RPMI8226 (cell line): ENCODE measurements at places on chromosomes 3 and 15.

- no peak for DNase-seq
Measured at GRCh38 chr3:122926322-122926721, 101.2 kb downstream of the SEMA5B start.

DNA sequence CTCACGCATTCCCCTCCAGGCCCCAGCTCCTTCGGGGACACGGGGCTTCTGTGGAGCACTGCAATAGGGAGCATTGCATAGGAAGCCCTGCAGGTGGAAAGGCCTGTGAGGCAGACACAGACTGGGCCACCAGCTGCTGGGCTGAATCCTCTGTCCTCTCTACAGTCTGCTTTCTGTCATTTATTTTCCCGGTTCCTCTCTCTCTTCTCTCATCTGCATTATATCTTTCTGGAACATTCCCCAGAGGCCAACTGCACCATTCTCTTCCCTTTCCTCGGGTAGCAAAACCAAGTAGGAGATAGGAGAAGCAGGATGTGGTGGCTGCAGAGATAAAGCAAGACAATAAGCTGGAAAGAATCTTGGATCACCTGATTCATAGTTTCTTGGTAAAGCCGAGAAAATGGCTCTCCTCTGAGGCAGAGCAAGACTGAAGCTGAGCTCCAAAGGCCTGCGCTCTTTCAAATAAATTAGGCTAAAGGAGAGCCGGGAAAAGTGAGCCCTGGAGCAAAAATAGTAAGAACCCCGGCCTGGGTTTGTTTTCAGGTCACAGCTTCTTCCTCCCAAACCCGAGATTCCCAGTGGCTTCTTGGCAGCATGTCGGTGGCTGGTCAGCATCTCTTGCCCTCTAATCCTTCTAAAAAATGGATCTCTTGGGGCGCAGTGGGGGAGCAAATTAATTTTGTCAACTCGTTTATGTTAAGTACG lies 5.3 kb downstream of the TM4SF4 start:
- no peak for DNase-seq

DNA sequence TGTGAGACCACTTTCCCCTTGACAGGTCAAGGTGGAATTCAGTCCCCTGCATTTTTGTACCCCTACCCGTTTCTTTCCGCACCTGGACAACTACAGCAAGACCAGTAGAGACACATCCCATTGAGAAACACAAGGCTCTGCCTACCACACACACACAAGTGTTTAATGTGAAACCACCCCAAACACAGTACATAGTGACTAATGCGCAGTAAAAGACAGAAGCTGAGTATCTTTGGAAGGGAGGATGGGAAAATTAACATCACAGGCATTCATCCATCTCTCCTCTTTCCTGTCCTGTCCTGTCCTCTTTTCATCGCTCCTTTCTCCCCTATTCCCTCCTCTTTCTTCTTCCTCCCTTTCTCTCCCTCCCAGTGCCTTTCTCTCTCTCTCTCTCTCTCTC lies 64.8 kb downstream of the SCN11A start:
- no peak for DNase-seq

- no peak for DNase-seq
Measured at GRCh38 chr15:72925661-72926060, 126.6 kb upstream of the NEO1 start.

DNA sequence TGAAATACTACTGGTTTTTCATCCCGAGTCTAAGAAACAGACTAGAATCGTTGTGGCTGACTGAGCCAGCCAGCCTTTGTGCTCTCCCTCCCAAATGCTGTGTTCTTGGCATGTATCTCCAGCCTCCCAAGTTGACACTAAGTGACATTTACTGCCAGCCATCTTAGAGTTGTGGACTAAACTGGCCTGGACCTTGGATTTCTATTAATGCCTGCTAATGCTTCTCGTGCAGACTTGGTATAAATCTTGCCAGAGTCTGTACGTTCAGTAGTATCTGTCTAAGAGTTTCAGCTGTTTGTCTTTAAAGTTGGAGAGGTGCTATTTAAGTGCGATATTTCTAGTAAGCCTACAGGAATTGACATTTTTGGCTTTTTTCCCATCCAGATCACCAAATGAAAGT lies 166.6 kb upstream of the BHLHE40 start:
- DNase-seq, result no peak

GRCh38 chr15:59237924-59238331 lies 31.3 kb downstream of the LDHAL6B start:
- DNase-seq, result no peak

DNA sequence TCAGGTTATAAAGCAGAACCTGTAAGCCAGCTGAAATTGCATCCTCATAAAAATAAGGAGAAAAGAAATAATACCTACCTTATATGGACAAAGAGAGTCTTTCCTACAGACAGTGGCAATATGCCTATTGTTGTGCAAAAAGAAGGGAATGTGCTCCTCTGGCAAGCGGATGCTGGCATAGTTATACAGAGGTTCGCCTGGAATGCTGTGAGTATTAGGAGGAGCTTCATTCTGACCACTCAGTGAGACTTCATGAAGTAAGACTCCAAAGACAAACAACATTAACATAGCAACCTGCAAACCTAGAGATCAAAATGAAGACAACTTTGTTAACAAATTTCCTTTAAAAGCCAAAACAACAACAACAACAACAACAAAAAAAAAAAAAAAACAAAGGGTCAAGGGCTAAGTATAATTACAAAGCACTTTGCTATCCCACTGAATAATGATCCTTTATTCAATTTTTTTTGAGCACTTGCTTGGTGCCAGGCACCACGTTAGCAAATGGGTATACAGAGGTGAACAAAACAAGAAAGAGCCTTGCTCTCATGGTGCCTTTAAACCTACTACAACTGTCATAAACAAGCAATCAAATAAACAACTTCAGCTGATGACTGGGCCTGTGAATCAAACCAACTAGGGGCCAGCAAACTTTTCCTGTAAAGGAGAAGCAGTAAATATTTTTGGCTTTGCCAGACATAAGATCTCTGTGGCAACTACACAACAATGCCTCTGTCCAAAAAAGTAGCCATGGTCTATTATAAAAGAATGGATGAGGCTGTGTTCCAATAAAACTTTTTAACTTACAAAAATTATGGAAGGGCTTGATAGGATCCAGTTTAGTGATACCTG lies 3.7 kb downstream of the EOGT start:
- DNase-seq, result no peak

GRCh38 chr3:100891033-100891432 lies 102.2 kb downstream of the ABI3BP start:
- no peak for DNase-seq

- DNase-seq, result no peak
Measured at GRCh38 chr15:48569591-48570302, 75.8 kb downstream of the FBN1 start.

DNA sequence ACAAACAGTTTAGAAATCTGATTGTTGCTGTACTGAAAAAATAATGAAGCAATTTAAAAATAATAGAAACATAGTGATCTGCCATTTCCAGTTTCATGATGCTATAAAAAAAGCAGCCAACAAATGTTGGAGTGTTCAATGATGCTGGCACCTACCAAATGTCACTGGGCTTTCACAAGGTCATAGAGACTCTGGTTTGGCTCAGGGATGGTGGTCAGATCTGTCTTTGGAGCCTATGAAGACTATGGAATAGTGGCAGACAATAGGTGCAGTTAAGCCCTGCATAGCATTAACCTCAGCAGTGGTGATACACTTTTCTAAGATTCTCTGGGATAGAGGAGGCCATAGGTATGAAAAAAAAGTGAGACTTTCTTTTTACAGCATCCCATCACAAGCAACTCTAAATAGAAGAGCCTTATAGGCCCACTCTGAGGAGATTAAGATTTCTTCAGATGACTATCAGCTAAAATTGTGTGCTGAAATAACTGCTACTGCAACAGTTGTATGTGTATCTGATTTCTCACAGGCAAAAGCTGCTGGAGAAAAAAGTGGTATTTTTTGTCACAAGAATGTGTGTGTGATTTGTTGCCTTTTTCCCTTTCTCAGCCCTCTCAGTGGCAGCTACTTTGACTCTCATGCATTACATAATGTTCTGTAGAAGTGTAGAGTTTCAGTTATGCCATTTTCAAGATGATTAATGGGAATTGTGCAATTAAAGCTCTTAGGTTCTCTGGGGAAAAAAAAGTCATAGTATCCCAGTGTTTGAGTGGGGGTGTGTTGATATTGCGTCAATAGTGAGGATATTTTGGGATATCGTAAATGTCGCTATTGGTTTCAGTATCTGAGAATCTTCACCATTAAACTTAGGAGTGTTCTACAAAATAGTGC lies 137.4 kb downstream of the MBNL1 start:
- DNase-seq, result no peak

GRCh38 chr15:65051266-65051665 lies 6.1 kb downstream of the SLC51B start:
- DNase-seq, result no peak
